ENCODE measurements at places on chromosomes 4 and X.

DNA sequence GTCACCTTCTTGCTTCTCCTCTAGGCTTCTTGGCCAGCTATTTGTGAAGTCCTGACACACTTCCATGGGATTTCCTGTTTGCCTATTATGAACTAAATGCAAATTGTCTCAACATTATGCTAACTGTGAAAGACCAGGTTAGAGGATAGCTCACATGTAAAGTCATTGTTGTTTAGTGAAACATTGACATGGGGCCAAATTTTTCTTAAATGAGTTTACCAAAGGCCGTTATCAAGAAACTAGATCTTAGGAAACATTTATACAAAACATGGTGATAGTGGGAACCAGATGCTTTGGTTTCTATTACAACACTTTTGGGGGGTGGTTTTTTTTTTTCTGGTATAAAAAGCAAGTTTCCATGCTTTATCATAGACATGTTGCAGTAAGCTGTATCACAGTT, 466.8 kb upstream of the FAM241A start:
- no peak for DNase-seq

DNA sequence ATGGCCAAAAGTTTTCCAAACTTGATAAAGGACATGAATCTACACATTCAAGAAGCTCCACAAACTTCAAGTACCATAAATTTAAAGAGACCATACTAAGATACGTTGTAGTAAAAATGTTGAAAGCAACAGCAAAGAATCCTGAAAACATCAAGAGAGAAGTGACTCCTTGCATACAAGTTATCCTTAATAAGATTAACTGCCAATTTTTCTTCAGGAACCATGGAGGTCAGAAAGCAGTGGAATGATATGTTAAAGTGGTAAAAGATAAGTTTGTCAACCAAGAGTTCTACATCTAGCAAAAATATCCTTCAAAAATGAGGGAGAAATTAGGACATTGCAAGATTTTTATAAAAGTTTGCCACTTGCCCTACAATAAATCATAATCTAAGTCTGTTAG, 43.3 kb downstream of the BMP15 start:
- no peak for DNase-seq

DNA sequence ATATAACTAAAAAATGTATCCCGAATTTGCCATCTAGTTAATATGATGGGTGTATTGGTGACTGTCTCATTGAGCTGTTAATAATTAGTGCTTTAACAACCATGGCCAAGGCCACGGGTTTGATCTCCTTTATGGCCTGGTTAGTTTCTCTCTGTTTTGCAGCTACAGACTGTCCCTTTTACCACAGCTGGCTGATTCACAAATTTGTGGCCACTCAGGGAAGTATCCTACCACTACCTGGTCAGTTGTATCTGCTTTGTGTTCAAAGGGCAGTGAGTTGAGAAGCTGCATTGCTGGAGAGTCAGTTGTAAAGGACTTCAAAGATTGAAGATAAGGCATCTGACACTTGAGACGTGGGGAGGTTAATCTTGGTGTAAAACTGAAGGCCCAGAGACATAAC, 219.1 kb upstream of the BMP3 start:
- DNase-seq: no peak

DNA sequence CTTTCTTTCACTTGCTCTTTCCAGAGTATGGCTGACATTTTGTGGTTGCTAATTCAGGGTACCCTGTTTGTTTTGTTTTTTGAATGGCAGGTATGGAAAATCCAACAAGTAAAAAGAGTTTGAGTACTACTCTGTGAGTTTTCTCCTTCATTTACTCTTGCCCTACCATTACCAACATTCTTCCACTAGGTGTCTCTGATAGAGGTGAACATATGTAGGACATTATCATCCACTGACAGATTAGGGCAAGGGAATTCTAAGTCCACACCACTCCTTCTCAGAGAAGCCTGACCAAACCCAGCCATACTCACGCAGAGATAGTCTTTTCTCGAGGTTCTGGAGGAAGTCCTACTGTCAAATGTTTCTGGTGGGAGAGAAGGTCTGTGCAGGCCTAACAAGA, 36.7 kb upstream of the HDAC8 start:
- DNase-seq: no peak

- DNase-seq: no peak
Measured at GRCh38 chrX:85611926-85612325, 232.5 kb upstream of the POF1B start.

DNA sequence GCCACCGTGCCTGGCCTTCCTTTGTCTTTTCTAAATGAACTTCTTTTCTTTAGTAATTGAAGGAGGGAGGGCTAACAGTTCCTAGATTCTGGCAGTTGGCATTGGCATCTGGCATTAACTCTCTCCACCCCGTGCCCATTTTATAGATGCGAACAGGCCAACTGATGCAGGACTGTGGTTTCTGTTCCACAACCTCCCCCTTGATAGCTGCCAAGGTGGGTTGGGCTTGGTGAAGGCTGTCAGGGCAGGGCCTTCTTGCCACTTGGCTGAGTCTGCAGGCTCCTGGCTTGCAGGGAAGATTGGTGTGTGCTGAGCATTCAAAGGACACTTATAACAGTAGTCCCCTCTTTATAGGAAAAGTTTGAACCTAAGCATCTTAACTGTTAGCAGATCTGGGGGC, 4.3 kb downstream of the SOWAHD start:
- no peak for DNase-seq

- peak; percentile 73 for DNase-seq
Measured at GRCh38 chrX:20056704-20057103, 60.0 kb downstream of the MAP7D2 start.

DNA sequence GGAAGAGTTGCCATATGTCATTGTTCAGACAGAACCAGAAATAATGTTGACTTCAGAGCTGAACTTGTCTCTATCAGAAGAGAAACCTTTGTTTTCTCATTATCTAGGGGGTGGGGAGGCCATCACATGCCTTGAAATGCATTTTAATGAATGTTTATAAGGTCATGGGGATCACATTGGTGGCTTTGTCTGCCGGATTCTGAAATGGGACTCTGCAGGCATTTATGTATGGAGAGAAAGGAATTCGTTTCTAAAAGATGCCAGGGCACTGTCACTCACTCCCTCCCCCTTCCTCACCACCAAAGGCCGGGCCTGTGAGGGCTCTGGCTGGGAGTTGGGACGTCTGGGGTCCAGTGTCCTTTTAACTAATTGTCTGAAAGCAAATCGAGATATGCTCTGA, 102.2 kb downstream of the MAMLD1 start:
- DNase-seq: no peak

- DNase-seq: no peak
Measured at GRCh38 chr4:56674984-56675383, 6.1 kb downstream of the HOPX start.

DNA sequence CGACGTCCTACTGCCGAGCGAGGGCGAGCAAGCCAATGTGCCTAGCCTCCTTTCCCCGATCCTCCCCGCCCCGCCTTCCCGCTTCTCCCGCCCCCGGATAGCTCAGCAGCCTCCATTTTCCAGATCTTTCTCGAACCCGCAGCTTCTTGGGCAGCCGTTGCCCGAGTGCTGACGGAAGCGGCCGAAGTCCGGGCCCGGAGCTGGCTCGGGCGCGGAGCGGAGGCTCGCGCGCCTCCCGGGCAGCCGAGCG, 172 bp upstream of the HSPA4L start:
- DNase-seq: peak; percentile 78

DNA sequence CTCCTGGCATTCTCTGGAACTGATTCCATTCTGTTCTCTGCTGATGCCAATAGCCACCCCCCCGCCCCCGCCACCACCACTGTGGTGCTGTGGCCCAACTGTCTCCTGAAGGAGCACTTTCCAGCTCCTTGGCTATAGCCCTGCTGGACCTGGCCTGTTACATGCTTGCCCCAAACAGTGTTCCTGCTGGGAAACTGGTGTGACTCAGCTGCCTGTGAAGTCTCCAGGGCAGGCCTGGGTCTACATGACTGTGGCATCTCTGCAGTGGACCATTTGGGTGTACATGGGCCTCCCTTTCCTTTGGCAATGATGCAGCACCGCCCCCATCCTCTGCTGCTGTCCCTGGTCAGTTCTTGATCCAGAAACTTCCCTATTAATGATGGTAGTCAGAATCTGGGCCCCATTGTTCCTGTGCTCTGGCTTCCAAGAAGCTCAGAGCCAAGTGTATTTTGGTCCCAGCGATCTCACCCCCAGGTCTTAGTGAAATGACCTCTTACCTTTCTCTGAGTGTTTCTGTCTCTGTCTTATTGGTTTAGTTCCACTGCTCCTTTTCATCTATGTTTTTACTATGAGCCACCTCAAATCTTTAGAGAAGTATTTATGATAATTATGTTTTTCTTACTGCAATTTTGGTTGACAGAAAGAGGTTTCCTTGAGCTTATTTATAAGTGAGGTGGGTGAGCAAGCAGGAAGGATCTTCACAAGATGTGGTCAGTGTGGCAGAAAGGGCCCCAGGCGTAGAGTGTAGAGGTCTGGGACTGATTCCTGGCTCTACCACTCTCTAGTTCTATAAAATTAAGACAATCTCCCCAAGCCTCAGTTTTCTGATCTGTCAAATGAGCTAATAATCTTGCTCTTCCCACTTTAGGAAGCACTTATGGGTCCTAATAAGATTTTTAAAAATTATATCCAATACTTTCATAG, 210.7 kb upstream of the EOLA2 start:
- no peak for DNase-seq

GRCh38 chr4:1249731-1250526, 999 bp upstream of the CTBP1 start:
- DNase-seq: peak; percentile 17

DNA sequence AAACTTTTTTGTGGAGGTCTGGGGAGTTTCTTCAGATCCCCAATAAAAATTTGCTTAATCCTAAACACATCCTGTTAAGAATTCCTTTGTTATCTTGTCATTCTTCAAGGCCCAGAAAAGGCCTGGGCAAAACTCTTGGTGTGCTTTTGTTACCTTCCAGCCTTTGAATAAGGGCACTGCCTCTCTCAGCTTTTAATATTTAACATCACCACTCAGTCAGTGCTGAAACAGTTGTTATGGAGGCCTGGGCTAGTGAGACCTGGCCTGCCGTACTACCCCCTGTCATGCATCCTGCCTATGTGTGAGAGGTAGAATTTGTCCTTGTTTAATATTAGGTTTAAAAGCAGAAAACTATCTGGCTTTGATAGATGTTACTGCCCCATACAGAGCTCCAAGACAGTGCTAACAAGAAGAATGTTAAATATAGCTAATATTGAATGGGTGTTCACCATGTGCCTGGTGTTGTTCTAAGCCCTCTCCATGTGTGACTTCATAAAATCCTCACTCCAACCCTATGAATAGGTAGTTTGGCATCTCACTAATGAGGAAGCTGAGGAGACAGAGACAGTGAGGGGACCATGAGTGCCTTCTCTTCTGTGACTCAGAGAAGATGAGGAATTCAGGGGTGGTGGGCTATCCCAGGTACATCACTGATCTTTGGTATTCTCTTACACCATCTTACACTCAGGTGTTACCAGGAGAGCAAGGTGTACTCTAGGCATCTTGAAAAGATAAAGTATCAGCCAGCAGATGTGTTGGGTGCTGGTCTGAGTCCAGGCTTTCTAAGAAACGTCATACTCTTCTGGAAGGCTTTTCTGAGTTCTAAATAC, 6.2 kb downstream of the PPP1R2C start:
- DNase-seq: no peak

- no peak for DNase-seq
Measured at GRCh38 chr4:16088601-16089000, 4.8 kb upstream of the PROM1 start.

DNA sequence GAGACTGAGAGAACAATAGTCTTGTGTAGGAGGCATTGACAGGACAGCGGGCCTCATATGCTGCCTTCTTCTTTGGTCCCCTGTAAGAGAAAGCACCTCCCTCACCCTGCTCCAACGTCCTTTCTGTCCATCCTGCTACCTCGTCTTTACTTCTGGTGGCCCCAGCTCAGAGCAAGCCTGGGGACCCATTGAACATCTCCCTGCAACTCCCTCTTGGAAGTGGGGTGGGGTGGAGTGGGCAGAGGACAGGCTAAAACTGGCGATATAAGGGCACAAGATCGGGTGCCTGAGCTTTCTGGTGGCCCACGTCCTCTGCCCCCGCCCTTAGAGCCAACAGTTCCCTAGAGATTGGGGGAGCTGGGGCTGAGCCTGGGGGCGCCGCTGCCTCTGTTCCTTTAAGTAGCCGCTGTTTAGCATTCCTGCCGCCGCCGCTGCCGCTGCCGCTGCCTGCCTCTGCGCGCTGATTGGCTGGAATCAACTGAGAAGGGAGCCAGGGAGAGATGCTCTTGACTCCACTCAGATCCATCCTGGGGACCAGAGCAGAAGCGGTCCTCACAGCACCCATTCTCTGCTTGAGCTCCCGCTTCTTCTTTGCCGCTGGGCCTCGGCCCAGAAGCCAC, at the start of gene DLG3:
DLG3 (plus strand) TSS at position 510 of the 620 bp plus-strand sequence. CDS start 367 bp downstream, outside the sequence.
- DNase-seq: peak; percentile 66

- DNase-seq: no peak
Measured at GRCh38 chr4:38857354-38858096, 908 bp upstream of the TLR6 start.

DNA sequence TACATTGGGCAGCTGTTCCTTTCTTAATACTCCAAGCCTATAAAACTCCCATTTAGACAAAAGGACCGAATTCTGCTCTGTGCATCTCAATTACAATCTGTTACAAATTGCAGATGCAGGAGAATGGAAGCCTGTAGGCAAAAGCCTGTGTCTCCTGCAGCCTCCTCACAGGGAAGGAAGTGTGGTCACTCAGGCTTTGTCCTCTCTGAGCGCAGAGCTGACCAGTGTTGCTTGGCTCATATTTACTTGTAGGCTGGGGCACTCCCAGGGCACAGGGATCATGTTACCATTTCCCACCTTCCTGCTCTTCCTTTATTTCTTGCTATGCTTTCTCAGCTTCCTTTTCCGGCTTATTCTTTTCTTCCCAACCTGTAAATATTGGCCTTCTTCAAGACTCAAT, 15.7 kb downstream of the SUPT20HL2 start:
- no peak for DNase-seq

DNA sequence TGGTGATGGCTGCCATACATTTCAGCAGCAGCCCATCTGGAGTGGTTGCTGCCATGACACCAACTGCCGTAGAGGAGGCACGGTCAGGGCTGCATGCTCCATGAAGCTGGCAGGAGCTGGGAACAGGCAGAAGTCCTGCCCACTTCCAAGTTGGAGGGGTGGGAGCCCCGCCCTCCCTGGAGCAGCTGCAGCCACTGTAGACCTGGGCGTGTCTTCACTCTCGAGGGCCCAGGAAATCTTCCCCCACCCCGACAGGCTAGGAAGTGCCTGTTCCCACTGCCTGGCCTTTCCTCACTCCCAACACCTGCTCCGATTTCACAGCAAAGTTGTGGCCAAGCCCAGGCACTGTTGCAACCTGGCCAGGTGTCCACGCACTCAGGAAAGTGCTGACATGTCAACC, 42.3 kb downstream of the NALF2 start:
- no peak for DNase-seq

GRCh38 chr4:99047710-99048109, 40.9 kb downstream of the ADH5 start:
- DNase-seq: no peak

GRCh38 chr4:163330916-163331628, 1.3 kb downstream of the NPY1R start:
- DNase-seq: no peak

DNA sequence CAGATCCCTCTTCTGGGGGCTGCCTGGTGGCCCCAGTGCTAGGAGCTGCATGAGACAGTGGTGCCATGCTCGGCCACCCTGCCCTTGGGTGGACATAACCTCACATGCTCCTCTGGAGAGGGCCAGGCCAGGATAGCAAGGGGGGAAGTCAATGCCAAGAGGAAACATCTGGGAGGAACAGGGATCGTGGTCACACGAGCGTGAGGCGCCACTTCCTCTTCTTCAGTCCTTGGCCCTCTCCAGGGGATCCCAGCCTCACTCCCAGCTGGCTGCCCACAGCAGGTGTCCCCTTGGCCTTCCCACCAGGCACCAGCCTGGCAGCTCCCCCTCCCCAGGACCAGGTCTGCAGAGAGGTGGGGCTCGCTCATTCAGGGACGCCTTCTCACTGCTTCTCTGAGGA, 28.6 kb downstream of the TBC1D14 start:
- DNase-seq: no peak

GRCh38 chr4:145842224-145842887, 96.3 kb downstream of the ZNF827 start:
- DNase-seq: no peak

All from NCI-H345 (cell line).